ENCODE measurements at places on chromosomes 13 and 19. TPM values are rescaled to one million over a fixed set of nuclear protein-coding genes. Genes with fewer than 3 reads are reported as not detected.

DNA sequence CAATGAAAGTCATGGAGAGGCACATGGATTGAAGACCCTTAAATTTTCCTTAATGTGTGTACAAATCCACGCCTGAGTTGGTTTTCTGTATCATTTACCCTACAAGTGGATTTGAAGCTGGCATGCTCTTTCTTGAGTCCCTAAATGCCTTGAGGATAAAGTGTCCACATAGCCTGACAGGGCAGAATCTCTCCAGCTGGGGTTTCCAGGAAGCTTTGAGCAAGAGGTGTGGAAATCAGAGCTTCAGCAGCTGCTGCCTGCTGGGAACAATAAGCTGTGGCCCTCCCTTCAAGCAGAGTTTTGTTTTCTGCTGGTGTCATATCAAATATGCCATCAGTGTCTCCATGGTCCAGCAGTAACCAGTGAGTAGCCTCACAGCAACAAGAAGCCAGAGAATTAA lies 120.3 kb upstream of the SERTM1 start:
- no peaks in the 10 kb centered on the region for H3K27me3 ChIP-seq
- no peak for DNase-seq
- no peaks in the 10 kb centered on the region for H3K4me1 ChIP-seq
- no peak overlapping the region for H3K4me3 ChIP-seq

GRCh38 chr13:73861136-73861535 lies 273.1 kb downstream of the KLF12 start:
- H3K36me3 ChIP-seq, result no peaks in the 10 kb centered on the region
- no peak overlapping the region for H3K4me3 ChIP-seq
- no peak overlapping the region for H3K27ac ChIP-seq
- no peak for DNase-seq

GRCh38 chr13:23921451-23921888 lies 24.2 kb upstream of the C1QTNF9B start:
- H3K4me1 ChIP-seq, result no peaks in the 10 kb centered on the region
- no peak for DNase-seq
- no peak overlapping the region for H3K27ac ChIP-seq
- no peaks in the 10 kb centered on the region for H3K27me3 ChIP-seq

- H3K36me3 ChIP-seq, result peaks cover 23% of the 10 kb centered on the region
- no peak for DNase-seq
- H3K27ac ChIP-seq, result peak overlapping the region; percentile 86
- peaks cover 64% of the 10 kb centered on the region for H3K4me1 ChIP-seq
- H3K27me3 ChIP-seq, result no peaks in the 10 kb centered on the region
Observed at GRCh38 chr19:4018140-4018613, 10.6 kb downstream of the PIAS4 start.

- no peaks in the 10 kb centered on the region for H3K36me3 ChIP-seq
- peaks cover 8% of the 10 kb centered on the region for H3K4me1 ChIP-seq
- DNase-seq, result no peak
- no peak overlapping the region for H3K27ac ChIP-seq
Observed at GRCh38 chr13:25686831-25687470, 315.2 kb downstream of the ATP8A2 start.

GRCh38 chr19:1262623-1263123 lies 6.5 kb upstream of the CIRBP start:
- H3K36me3 ChIP-seq, result no peaks in the 10 kb centered on the region
- no peak for DNase-seq
- no peaks in the 10 kb centered on the region for H3K27me3 ChIP-seq
- peaks cover 77% of the 10 kb centered on the region for H3K4me1 ChIP-seq

DNA sequence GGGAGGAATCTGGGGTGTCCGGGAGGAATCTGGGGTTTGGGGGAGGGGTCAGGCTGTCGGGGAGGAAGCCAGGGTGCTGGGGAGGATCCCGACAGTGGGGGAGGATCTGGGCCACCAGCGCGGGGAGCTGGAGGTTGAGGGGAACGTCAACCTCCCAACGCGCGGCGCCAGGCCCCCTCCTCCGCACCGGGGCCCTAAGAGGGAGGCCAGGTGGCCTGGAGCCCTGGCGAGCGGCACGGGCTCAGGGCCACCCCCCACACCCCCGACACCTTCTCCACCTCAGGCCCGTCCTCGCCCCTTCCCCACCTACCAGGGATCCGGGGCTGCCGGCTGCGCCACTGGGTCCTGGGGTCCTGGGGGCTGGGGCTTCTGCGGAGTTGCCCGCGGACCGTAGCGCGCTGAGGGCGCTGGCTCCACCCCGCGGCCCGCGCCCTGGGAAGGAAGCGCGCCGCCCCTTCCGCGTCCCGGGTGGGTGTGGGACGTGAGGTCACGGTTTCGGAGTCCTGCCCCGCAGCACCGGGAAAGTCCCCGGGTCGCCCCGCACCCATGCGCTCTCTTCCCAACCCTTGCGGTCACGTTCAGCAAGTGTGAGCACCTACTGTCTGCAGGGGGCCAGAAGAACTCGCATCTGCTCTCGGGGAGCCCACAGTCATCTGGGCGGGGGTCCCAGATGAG lies at the start of gene TICAM1:
Gene TICAM1, minus strand, starts transcription at position 409 of the 675 bp plus-strand sequence. CDS start 13,335 bp downstream, outside the sequence.
- H3K36me3 ChIP-seq, result no peaks in the 10 kb centered on the region
- H3K27ac ChIP-seq, result peak within 1 kb of the TSS; percentile 88
- DNase-seq, result peak; percentile 84
- H3K27me3 ChIP-seq, result no peaks in the 10 kb centered on the region

- no peak overlapping the region for H3K27ac ChIP-seq
- no peaks in the 10 kb centered on the region for H3K27me3 ChIP-seq
- no peak overlapping the region for H3K4me3 ChIP-seq
- H3K4me1 ChIP-seq, result no peaks in the 10 kb centered on the region
- DNase-seq, result no peak
Observed at GRCh38 chr13:111387945-111388600, 67.6 kb downstream of the TEX29 start.

- no peaks in the 10 kb centered on the region for H3K36me3 ChIP-seq
- H3K27ac ChIP-seq, result no peak overlapping the region
- H3K4me3 ChIP-seq, result no peak overlapping the region
- no peak for DNase-seq
- H3K4me1 ChIP-seq, result no peaks in the 10 kb centered on the region
- H3K27me3 ChIP-seq, result no peaks in the 10 kb centered on the region
Observed at GRCh38 chr13:74452176-74452575, 318.0 kb upstream of the KLF12 start.

- H3K4me3 ChIP-seq, result no peak overlapping the region
- H3K36me3 ChIP-seq, result no peaks in the 10 kb centered on the region
- no peaks in the 10 kb centered on the region for H3K27me3 ChIP-seq
- no peak for DNase-seq
- H3K27ac ChIP-seq, result no peak overlapping the region
- H3K4me1 ChIP-seq, result no peaks in the 10 kb centered on the region
Observed at GRCh38 chr13:44024167-44024845, 144.6 kb downstream of the LACC1 start.

GRCh38 chr13:36814465-36814864 lies 4.6 kb upstream of the RFXAP start:
- no peak overlapping the region for H3K27ac ChIP-seq
- no peak for DNase-seq
- no peaks in the 10 kb centered on the region for H3K27me3 ChIP-seq
- H3K4me1 ChIP-seq, result no peaks in the 10 kb centered on the region
- H3K36me3 ChIP-seq, result no peaks in the 10 kb centered on the region

DNA sequence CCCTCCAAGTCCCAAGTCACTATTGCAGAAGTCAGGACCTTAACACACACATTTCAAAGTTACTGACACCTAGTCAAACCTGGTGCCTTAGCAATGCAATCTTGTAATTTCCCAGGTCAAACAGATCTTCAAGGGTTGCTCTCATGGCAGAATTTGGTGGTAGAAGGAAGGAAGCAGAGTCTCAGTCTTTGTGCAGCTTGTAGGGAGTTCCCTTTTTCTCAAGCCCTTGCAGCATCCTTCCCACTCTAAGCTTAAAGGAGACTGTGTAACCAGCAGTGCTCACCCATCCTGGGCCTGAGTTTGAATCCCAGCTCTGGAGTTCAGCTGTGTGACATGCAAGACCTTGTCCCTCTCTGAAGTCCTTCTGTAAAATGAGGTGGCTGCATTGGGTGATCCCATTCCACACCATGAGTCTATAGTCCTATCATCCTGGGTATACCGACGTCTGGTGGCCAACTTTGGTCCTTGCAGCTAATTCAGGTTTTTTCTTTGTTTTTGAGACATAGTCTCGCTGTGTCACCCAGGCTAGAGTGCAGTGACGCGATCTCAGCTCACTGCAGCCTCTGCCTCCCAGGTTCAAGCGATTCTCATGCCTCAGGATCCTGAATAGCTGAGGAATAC lies 9.8 kb downstream of the SIGLEC10 start:
- peaks cover 3% of the 10 kb centered on the region for H3K27me3 ChIP-seq
- H3K4me1 ChIP-seq, result no peaks in the 10 kb centered on the region
- no peak overlapping the region for H3K4me3 ChIP-seq
- no peaks in the 10 kb centered on the region for H3K36me3 ChIP-seq
- no peak for DNase-seq

DNA sequence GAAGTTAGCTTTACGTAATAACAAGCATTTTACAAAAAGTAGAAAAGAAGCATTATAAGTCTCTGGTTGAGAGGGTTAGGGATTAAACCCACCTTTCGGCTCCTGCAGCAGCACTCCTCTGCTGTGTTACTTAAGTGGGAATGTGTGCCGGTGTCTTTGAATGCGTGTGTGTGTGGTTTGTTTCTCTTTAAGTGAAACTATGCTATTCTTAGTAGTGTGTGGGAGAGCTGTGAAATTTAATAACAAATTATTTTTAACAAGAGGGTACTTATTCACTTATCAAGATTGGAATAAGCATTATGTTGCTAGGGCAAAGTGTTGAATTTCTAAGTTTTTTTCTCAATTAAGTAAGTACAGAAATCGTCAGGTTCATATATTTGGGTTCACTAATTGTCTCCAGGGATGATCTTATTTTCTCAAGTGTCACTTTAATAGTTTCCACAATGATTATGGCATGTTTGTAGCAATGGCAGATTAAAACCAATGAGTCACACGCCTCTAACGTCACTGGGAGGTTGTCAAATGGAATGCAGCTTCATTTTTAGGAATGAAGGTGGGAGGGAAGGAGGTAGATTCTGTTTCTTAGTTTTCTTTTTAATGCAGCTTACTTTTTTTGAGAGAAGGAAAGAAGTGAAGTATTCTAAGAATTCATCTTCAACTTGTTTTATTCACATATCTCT lies 151.3 kb downstream of the LMO7 start:
- H3K27ac ChIP-seq, result no peak overlapping the region
- no peaks in the 10 kb centered on the region for H3K27me3 ChIP-seq
- no peak for DNase-seq
- H3K4me3 ChIP-seq, result no peak overlapping the region
- no peaks in the 10 kb centered on the region for H3K36me3 ChIP-seq
- H3K4me1 ChIP-seq, result no peaks in the 10 kb centered on the region

NMRK2 gene
- total RNA-seq, result not detected

APOE gene
- total RNA-seq, result 83.1 TPM

BSPH1 gene
- total RNA-seq, result not detected
